SW 1271 (cell line): ENCODE measurements at places on chromosomes 2 and 18.
A peak's percentile ranks its signal among the peaks of the same experiment; 100 is the strongest.

GRCh38 chr2:183024339-183025095, 13.7 kb downstream of the NCKAP1 start:
- DNase-seq: no peak

DNA sequence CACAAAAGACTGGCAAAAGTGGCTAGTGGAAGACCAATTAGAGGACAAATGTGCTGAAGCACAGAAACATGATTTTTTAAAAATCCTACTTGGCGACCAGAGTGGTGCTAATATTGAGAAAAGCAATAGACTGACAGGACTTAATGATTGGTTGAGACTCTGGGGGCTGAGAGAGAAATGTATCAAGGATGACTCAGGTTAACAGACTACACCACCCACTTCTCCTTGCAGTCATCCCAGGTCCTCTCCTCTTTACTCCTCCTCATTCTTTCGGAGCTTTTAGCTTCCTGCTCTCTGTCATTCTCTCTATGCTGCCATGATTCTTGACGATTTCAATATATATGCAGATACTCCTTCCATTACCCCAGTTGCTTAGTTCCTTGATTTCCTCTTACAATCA, 54.6 kb upstream of the CYTIP start:
- DNase-seq: no peak

- no peak for DNase-seq
These were observed 7.5 kb downstream of the COL6A3 start for GRCh38 chr2:237406371-237406895.

DNA sequence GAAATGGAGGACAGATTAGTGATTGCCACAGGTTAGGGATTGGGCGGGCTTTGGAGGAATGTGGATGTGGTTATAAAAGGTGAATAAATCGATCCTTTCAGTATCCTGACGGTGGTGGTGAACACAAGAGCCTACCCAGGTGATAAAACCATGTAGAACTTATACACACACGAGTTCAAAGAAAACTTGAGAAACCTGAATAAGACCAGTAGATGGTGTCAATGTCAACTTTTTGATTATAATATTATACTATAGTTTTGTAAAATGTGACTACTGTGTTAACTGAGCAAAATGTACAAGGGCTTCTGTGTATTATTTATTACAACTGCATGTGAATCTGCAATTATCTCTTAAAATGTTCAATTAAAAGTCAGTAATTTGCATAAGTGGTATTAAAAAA, 136.3 kb downstream of the ERBB4 start:
- DNase-seq: no peak

GRCh38 chr2:20592106-20593071, 58.5 kb downstream of the HS1BP3 start:
- DNase-seq: no peak

DNA sequence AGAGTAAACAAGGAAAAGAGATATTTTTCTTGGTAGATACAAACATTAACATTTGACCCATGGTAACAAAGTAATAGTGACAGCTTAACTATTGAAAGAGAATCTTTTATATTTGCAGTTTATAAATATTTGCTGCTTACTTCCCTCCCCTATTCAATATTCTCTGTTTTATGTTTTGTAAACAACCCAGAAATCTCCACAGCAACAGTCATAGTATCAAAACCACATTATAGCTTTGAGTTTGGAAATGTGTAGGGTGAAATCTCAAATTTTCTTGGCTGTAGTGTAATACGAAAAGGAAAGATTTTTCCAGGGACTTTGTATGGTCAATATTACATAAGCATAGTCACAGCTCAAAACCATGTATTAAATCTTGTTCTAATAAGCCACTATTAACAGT, 511.2 kb downstream of the METTL4 start:
- DNase-seq: no peak

GRCh38 chr2:10497797-10498251, 49.7 kb upstream of the ODC1 start:
- DNase-seq: peak; percentile 64

DNA sequence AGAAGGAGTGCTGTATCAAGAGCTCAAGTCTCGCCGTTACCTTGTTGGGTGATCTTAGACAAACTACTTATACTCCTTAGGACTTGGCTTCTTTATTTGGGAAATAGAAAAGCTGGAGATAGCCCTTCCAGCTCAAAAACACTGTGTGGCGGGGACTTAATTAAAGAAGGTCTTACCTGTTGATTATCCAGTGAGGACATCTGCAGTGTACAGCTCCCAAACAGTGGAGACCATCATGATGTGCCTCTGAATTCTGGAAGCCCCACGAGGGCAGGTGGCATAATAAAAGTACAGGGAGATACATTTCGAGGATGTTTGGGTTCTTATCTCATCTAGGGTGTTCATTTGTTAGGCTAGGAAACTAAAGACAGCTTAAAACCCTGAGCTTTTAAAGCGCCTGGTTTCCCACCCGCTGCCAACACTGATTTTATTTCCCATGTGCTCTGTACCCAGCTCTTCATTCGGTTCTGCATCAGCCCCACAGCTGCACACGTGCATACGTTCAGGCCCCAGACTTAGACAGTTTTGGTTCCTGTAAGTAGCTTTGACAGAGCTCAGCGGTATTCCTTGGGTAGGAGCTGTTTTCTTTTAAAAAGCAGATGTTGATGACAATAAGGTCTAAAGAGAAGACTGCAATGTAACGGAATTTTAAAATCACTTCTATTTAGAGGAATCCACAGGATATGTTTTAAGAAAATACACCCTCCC, 80.5 kb upstream of the SIX2 start:
- DNase-seq: no peak

- DNase-seq: peak; percentile 95
These were observed 109.0 kb upstream of the SLC35G4 start for GRCh38 chr18:11500153-11501122.

DNA sequence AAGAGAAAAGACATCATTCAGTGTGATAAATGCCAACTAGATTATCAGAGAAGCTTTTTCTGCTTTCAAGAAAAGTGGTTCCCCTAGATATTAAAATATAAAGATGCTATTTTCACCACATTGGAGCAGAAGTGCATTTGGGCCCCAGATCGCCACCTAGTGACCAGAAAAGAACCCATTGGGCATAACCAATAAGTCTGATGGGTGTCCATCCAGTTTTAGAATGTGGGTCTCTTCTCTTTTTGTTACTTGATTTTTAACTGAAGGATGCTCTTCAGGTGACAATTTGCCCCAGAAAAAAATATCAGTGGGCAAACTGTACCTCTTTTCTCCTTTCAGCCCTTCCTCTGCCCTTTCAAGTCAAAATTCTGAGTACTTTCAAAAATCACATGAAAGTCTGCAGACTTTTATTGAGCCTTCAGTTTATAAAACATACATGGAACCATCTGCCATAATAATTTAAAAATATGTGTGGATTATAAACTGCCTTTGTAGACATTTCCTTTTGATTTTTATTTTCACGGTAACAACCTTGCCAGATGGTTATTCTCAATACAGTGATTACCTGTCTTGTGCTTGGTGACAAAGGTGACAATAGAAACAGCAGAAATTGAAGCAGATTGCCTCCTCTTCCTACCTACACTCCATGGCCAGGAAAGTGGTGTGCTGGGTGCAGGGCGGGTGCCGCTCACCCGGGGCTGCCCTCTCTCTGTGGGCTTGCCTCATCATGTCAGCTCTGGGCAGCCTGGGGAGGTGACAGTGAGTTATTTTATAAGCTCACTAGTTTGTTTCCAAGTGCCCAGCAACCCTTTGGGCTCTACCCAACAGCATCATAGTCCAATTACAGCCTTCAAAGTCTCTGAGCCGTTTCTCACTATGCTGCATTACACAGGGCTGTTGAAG, 124.5 kb downstream of the DCDC2C start:
- DNase-seq: peak; percentile 9

- DNase-seq: no peak
These were observed 294.5 kb downstream of the CNTNAP5 start for GRCh38 chr2:124319577-124319976.

DNA sequence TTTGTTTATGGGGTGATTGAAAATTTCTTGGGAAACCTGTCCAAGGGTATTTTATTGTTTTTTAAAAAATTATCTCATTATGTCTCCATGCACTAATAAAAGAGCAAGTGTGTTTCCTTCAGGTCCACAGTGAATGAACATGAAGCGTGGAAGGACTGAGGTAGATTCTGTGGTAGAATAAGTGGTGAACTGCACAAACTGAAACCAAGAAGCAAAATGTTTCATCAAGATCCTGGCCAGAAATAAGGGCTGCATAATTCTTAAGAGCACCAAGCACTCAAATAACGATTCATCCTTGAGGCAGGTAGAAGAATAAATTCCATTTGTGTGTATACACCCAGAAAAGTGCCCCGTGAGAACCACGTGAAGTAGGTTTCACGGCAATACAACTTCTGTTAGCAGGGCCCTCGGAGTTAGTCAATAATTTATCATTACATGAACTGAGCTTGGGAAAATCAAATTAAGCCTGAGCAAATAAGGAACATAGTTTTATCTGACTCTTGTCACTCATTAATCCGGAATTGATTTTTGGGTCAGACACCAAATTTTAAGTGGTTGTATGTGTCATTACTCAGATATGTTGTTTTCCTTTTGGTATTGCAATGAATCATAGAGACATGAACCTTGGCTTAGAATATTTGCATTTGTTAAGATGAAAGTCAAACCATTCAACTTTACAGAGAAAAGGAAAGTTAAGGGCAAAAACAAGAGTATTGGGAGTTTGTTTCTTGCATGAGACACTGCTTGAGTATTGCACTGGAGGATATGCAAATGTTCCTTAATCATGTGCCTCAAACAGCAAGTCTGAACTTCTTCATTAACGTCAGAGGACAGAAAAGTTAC, 472.6 kb upstream of the NETO1 start:
- no peak for DNase-seq

GRCh38 chr2:158138255-158138654, 36.6 kb downstream of the UPP2 start:
- no peak for DNase-seq

GRCh38 chr18:14086458-14087231, 45.6 kb downstream of the ZNF519 start:
- no peak for DNase-seq

DNA sequence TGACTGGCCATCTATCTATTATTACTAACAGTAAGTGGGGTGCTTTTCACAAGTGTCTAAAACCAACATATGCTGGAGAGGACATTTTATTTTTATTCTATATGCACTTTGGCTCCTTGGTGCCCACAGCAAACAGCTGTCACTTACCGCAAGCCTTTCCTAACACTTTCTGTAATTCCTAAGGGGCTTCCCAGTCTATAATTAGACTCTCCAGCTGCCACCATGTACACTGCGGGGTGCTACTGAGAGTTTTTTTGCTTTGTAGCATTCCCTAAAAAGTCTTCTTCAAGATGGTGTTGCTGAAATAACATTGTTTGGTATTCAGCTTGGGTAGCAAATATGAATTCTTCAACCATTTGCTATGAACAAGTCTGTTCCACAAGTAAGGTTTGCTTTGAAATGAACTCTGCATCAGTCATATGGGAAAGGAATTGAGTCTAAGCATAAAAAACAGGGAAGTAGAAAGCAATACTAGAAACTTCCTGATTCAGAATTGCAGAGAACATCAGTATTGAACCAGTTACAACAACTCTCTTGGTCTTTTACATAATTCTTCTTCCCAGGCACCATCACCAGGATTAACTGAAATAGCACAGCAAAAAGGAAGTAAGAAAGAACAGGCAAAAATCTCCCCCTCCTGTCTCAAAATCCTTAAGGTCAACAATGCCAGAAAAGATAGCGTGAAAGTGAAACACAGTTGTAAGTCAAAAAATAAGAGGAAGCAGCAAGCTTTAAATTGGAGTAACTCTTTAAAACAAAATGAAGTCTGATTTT, 28.6 kb downstream of the EPB41L3 start:
- no peak for DNase-seq

DNA sequence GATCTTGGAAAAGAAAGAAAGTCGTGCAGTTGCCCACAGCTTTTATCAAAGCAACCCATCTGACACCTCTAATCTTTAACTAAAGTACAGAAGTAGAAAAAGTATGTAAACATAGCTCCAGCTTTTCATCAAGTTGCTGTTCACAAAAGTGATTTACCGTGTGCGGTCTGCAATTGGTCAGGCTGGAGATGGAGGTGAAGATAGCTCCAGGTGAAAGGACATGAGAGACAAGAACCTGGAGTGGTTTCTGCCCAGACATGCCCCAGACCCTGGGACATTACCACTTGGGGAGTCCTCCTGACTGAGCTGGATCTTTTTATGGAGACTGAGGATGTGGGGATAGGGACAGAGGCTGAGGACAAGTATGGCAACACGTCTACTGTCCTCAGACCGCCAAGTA, 82.7 kb downstream of the LAMA1 start:
- DNase-seq: no peak

GRCh38 chr2:61456746-61457420, 14.0 kb downstream of the USP34 start:
- no peak for DNase-seq

- DNase-seq: no peak
These were observed 202.3 kb downstream of the LRP1B start for GRCh38 chr2:141928476-141928875.

DNA sequence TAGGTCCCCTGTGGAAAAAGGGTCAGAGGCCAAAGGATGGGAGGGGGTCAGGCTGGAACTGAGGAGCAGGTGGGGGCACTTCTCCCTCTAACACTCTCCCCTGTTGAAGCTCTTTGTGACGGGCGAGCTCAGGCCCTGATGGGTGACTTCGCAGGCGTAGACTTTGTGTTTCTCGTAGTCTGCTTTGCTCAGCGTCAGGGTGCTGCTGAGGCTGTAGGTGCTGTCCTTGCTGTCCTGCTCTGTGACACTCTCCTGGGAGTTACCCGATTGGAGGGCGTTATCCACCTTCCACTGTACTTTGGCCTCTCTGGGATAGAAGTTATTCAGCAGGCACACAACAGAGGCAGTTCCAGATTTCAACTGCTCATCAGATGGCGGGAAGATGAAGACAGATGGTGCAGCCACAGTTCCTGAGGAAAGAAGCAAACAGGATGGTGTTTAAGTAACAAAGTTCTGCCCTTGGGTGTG, 165.8 kb downstream of the RPIA start:
- DNase-seq: no peak

- DNase-seq: no peak
These were observed 46.3 kb upstream of the CCBE1 start for GRCh38 chr18:59743566-59743965.
